ENCODE measurements at places on chromosomes 7 and 10. TPM values are rescaled to one million over a fixed set of nuclear protein-coding genes. Genes with fewer than 3 reads are reported as not detected.
A peak's percentile ranks its signal among the peaks of the same experiment; 100 is the strongest.

The IFIT1B gene
- not detected for polyA plus RNA-seq

DNA sequence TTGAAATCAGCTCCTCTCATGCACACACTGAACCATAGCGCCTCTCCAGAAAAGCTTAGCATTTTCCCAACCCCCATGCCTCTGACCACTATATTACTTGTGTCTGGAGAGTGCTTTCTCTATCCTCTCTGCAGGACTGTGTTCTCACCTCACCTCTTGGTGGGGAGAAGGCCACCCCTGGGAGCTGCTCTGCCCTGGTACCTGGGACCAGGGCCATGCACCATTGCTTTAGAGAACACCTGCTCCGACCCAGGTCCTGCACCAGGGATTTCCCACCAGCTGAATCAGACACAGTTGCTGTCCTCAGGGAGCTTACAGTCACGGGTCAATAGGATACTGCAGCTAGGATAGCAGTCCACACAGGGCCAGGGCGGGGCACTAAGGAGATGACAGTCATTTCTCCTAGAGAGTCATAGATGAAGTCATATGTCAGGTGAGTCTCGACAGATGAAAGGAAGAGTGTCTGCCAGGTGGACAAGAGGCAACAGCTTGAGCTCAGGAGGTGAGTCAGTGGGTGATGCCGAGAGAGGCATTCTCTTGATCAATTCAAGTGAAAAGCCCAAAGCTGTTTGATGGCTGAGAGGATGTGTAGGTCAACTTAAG is 619 bp upstream of the LMTK2 start:
- DNase-seq = no peak
- H3K27me3 ChIP-seq = no peaks in the 10 kb centered on the region
- peaks cover 10% of the 10 kb centered on the region for H3K4me1 ChIP-seq
- H3K27ac ChIP-seq = no peak overlapping the region

DNA sequence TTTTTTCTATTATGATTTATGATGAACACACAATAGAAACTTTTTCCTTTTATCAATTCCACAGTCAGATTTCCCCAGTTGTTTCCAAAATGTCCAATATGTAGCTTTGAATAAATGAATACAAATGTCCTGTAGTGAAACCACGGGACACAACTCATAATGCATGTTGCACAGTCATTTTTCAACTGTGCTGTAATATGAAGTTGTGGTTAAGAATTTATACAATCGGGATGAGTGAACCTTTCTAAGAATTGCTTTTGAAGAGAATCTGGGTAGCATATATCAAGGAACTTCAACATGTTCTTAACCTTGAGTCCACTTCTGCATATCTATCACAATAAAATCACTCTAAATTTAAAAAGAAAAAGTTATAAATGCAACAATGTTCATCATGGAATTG is 14.6 kb upstream of the ST7 start:
- H3K27me3 ChIP-seq = no peaks in the 10 kb centered on the region
- H3K36me3 ChIP-seq = no peaks in the 10 kb centered on the region
- no peak for DNase-seq
- no peaks in the 10 kb centered on the region for H3K4me1 ChIP-seq
- H3K4me3 ChIP-seq = no peak overlapping the region

GRCh38 chr10:103196516-103196915 is 3.4 kb upstream of the NT5C2 start:
- peaks cover 16% of the 10 kb centered on the region for H3K4me1 ChIP-seq
- H3K4me3 ChIP-seq = no peak overlapping the region
- no peaks in the 10 kb centered on the region for H3K27me3 ChIP-seq
- H3K27ac ChIP-seq = peak overlapping the region; percentile 55
